ENCODE measurements at places on chromosomes 13 and 19. TPM values are rescaled to one million over a fixed set of nuclear protein-coding genes. Genes with fewer than 3 reads are reported as not detected.
A peak's percentile ranks its signal among the peaks of the same experiment; 100 is the strongest.

IQCN gene
- total RNA-seq = 16.6 TPM

HMG20B gene
- 142 TPM for total RNA-seq

SHC2 gene
- total RNA-seq = 8.3 TPM

GZMM gene
- total RNA-seq = 0.33 TPM

ANKRD24 gene
- 0.98 TPM for total RNA-seq

BRME1 gene
- total RNA-seq = 1.6 TPM

C19orf47 gene
- 13.0 TPM for total RNA-seq

ZSCAN1 gene
- not detected for total RNA-seq

DNA sequence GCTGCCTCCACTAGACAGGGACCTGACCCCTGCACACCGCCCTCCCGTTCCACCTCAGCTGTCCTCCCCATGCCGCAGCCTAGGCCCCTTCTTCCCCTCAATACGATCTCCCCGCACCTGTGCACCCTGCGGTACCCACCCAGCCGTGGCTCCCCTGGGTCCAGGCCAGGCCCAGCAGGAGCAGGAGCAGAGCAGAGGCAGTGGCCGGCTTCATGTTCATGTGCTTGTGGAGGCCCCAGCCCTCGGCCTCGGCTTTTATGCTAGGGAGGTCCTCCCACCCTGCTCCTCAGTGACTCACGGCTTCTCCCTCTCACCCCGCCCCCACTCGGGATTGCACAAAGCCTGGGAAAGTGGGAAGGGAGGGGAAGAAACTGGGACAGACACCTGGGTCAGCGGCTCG, 11.4 kb upstream of the KRTDAP start:
- H3K4me1 ChIP-seq = no peaks in the 10 kb centered on the region
- no peaks in the 10 kb centered on the region for H3K27me3 ChIP-seq
- H3K36me3 ChIP-seq = no peaks in the 10 kb centered on the region
- no peak overlapping the region for H3K4me3 ChIP-seq
- no peak for DNase-seq

DNA sequence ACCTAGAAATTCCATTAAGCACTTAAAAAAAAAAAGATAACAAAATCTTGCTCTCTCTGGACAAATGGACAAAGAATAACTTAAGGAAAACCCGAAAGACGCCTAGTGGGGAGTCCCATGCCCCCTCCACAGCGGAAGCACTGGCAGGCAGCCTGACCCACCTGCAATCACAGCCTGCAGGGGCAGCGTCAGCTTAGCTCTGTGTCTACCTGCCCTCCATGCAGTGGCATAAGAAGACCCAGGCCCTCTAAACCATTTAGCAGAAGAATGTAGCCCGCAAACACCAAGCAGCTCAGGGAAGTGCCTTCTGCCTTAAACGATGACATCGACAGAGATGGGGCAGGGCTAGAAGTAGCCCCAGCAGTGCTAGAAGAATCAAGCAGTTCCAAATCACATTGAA, 36.0 kb downstream of the KCTD15 start:
- no peak overlapping the region for H3K27ac ChIP-seq
- H3K4me3 ChIP-seq = no peak overlapping the region
- no peaks in the 10 kb centered on the region for H3K27me3 ChIP-seq
- H3K36me3 ChIP-seq = no peaks in the 10 kb centered on the region
- DNase-seq = no peak

DNA sequence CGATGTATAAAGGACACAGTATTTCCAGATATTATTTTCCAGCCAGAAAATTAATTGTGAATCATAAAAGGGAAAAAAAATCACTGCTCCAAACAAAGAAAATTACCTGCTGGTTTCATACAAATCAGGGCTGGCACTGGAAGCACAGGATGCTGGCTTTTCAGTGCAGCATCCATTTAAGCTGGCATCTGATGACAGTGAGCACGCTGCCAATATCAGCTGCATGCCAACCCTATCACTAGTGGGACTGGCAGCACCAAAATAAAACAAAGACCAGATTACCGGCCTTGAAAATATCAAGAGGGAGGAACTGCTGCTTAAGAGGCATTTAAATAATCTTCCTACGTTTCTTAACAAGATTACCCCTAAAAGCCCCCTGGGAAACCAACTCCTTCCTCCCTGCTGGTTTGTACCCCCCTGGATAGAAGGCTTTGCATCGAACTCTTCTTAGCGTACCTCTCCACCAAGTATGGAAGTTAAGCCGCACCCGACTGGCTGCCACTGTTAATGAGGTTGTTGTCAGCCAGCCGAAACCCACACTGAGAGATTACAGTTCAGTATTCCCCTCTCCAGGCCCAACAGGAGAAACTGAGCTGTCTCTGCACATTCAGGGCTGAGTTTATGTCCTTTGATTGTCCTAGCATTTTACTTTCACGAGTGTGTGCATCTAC, 257.8 kb downstream of the EFNB2 start:
- H3K36me3 ChIP-seq = no peaks in the 10 kb centered on the region
- no peaks in the 10 kb centered on the region for H3K4me1 ChIP-seq
- no peak overlapping the region for H3K4me3 ChIP-seq
- no peaks in the 10 kb centered on the region for H3K27me3 ChIP-seq
- no peak for DNase-seq

GRCh38 chr13:59404331-59404730, 759.4 kb downstream of the DIAPH3 start:
- no peaks in the 10 kb centered on the region for H3K36me3 ChIP-seq
- DNase-seq = no peak
- no peak overlapping the region for H3K27ac ChIP-seq
- no peaks in the 10 kb centered on the region for H3K4me1 ChIP-seq
- no peaks in the 10 kb centered on the region for H3K27me3 ChIP-seq

GRCh38 chr19:2049741-2050348, 1.2 kb downstream of the MKNK2 start:
- no peaks in the 10 kb centered on the region for H3K36me3 ChIP-seq
- no peaks in the 10 kb centered on the region for H3K27me3 ChIP-seq
- H3K4me3 ChIP-seq = peak overlapping the region; percentile 97
- H3K4me1 ChIP-seq = peaks cover 58% of the 10 kb centered on the region
- peak overlapping the region; percentile 98 for H3K27ac ChIP-seq

- H3K4me1 ChIP-seq = no peaks in the 10 kb centered on the region
- H3K27ac ChIP-seq = no peak overlapping the region
- H3K4me3 ChIP-seq = no peak overlapping the region
- no peaks in the 10 kb centered on the region for H3K36me3 ChIP-seq
These were observed 1067.7 kb downstream of the PCDH9 start for GRCh38 chr13:66162470-66162869.

- DNase-seq = peak; percentile 77
- peaks cover 7% of the 10 kb centered on the region for H3K4me1 ChIP-seq
- no peaks in the 10 kb centered on the region for H3K36me3 ChIP-seq
- H3K27ac ChIP-seq = peak overlapping the region; percentile 99
- no peaks in the 10 kb centered on the region for H3K27me3 ChIP-seq
- peak overlapping the region; percentile 96 for H3K4me3 ChIP-seq
These were observed 500 bp downstream of the PGLS start for GRCh38 chr19:17511724-17512573.

- H3K27ac ChIP-seq = no peak overlapping the region
- DNase-seq = no peak
- no peaks in the 10 kb centered on the region for H3K36me3 ChIP-seq
- peaks cover 3% of the 10 kb centered on the region for H3K4me1 ChIP-seq
These were observed 6.2 kb downstream of the SYT5 start for GRCh38 chr19:55173714-55174409.

DNA sequence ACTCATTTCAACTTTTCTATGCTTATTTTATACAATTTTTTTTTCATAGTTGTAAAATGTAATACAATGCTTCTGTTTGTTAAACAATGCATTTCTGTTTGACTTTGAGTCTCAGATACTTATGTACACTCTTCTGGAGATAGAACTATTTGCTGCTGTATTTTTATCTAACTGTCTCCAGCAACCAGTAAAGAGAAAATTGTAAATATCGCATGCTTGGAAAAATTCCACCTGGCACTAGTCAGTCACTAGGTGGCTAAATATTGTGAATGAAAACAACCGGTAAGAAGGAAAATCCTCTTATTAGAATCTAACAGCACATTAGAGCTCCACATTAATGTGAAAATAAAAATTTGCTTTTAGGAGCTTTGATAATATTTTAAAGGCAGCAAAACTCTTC, 876.5 kb downstream of the PCDH9 start:
- H3K4me3 ChIP-seq = no peak overlapping the region
- H3K27me3 ChIP-seq = no peaks in the 10 kb centered on the region
- no peak for DNase-seq

- no peaks in the 10 kb centered on the region for H3K36me3 ChIP-seq
- DNase-seq = no peak
- no peak overlapping the region for H3K27ac ChIP-seq
- no peaks in the 10 kb centered on the region for H3K4me1 ChIP-seq
These were observed 1073.4 kb downstream of the EFNB2 start for GRCh38 chr13:105462098-105462497.

DNA sequence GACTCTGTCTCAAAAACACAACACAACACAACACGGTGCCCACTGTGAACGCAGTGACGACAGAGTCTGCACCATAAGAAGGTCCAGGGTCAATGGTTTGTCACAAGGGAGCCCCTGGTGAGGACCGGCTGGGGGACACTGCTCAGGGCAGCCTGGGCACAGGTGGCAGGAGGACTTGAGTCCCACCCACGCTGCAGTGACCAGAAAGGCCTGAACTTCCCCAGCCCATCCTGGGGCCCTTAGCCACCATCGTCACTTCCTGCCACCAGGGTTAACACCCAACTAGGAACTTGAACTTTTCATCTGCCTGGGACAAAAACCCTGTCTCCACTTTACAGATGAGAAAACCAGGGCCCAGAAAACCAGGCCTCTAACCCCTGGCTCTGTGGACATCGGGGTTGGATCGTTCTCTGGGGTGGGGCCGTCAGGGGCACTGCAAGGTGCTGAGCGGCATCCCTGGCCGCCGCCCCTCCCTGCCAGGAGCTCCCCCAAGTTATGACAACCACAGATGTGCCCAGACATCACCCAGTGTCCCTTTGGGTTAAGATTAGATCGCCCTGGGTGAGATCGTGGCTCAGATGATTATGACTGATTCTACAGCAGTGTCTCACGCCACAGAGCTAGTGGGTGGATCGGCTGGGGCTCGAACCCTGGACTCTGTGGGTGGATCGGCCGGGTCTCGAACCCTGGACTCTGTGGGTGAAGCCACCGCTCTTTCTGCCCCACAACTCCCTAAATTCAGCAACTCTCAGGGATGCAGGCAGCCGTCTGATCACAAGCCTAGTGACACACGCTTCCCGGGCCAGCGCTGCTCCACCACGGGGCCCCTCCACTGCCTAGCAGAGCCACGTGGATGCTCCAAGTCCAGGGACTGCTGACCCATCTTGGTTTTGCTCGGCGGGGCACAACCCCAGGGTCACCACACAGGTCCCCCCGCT, 14.0 kb downstream of the MOB3A start:
- H3K4me3 ChIP-seq = no peak overlapping the region
- H3K4me1 ChIP-seq = no peaks in the 10 kb centered on the region
- peak overlapping the region; percentile 58 for H3K27ac ChIP-seq
- no peaks in the 10 kb centered on the region for H3K27me3 ChIP-seq
- H3K36me3 ChIP-seq = peaks cover 5% of the 10 kb centered on the region
- no peak for DNase-seq

GRCh38 chr19:43555185-43555770, 20.0 kb downstream of the XRCC1 start:
- peak; percentile 62 for DNase-seq
- no peak overlapping the region for H3K27ac ChIP-seq
- H3K4me1 ChIP-seq = no peaks in the 10 kb centered on the region

GRCh38 chr19:5494773-5495172, 39.6 kb downstream of the ZNRF4 start:
- H3K4me1 ChIP-seq = no peaks in the 10 kb centered on the region
- H3K4me3 ChIP-seq = no peak overlapping the region
- H3K27ac ChIP-seq = no peak overlapping the region
- DNase-seq = no peak

DNA sequence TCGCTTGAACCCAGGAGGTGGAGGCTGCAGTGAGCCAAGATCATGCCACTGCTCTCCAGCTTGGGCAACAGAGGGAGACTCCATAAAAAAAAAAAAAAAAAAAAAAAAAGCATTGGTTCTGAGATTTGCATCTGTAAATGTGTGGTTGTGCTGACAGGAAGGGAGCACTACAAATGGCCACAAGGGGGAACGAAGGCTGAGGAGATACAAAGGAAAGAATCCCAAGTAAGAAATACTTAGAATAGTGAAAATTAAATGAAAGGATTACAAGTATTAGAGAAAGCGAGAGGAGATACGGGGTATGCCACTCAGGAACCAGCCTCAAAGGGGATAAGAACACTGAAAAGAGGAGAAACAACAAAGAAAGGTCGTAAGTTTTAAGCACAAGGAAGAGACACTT, 284.9 kb downstream of the KLF12 start:
- no peak for DNase-seq
- no peaks in the 10 kb centered on the region for H3K4me1 ChIP-seq
- no peak overlapping the region for H3K27ac ChIP-seq
- no peaks in the 10 kb centered on the region for H3K27me3 ChIP-seq
- no peak overlapping the region for H3K4me3 ChIP-seq
- no peaks in the 10 kb centered on the region for H3K36me3 ChIP-seq

GRCh38 chr19:36392916-36393673, 14.1 kb upstream of the ZFP14 start:
- no peaks in the 10 kb centered on the region for H3K27me3 ChIP-seq
- DNase-seq = no peak
- H3K4me1 ChIP-seq = no peaks in the 10 kb centered on the region

- no peaks in the 10 kb centered on the region for H3K27me3 ChIP-seq
- no peak for DNase-seq
- H3K4me1 ChIP-seq = no peaks in the 10 kb centered on the region
- no peaks in the 10 kb centered on the region for H3K36me3 ChIP-seq
- no peak overlapping the region for H3K4me3 ChIP-seq
- no peak overlapping the region for H3K27ac ChIP-seq
These were observed 13.4 kb upstream of the GJB2 start for GRCh38 chr13:20206065-20206697.

- no peak for DNase-seq
- no peaks in the 10 kb centered on the region for H3K36me3 ChIP-seq
- no peak overlapping the region for H3K27ac ChIP-seq
- H3K4me1 ChIP-seq = no peaks in the 10 kb centered on the region
- no peak overlapping the region for H3K4me3 ChIP-seq
These were observed 24.6 kb downstream of the CYSLTR2 start for GRCh38 chr13:48678316-48678715.

- no peaks in the 10 kb centered on the region for H3K4me1 ChIP-seq
- H3K4me3 ChIP-seq = no peak overlapping the region
- H3K27me3 ChIP-seq = no peaks in the 10 kb centered on the region
- DNase-seq = no peak
- H3K36me3 ChIP-seq = no peaks in the 10 kb centered on the region
These were observed 13.4 kb upstream of the ALOX5AP start for GRCh38 chr13:30721936-30722335.

GRCh38 chr19:13012690-13013608, 17.7 kb downstream of the NFIX start:
- H3K27ac ChIP-seq = peak overlapping the region; percentile 94
- H3K4me3 ChIP-seq = peak overlapping the region; percentile 45
- DNase-seq = no peak
- H3K27me3 ChIP-seq = no peaks in the 10 kb centered on the region

- H3K27ac ChIP-seq = peak overlapping the region; percentile 92
- H3K36me3 ChIP-seq = no peaks in the 10 kb centered on the region
- no peaks in the 10 kb centered on the region for H3K27me3 ChIP-seq
- peaks cover 5% of the 10 kb centered on the region for H3K4me1 ChIP-seq
- DNase-seq = peak; percentile 63
These were observed 1.7 kb downstream of the GTF3A start for GRCh38 chr13:27425918-27426630.

Data from breast epithelium (tissue), 4 donors.